ENCODE measurements at places on chromosomes 1 and 21. TPM values are rescaled to one million over a fixed set of nuclear protein-coding genes. Genes with fewer than 3 reads are reported as not detected.

DNA sequence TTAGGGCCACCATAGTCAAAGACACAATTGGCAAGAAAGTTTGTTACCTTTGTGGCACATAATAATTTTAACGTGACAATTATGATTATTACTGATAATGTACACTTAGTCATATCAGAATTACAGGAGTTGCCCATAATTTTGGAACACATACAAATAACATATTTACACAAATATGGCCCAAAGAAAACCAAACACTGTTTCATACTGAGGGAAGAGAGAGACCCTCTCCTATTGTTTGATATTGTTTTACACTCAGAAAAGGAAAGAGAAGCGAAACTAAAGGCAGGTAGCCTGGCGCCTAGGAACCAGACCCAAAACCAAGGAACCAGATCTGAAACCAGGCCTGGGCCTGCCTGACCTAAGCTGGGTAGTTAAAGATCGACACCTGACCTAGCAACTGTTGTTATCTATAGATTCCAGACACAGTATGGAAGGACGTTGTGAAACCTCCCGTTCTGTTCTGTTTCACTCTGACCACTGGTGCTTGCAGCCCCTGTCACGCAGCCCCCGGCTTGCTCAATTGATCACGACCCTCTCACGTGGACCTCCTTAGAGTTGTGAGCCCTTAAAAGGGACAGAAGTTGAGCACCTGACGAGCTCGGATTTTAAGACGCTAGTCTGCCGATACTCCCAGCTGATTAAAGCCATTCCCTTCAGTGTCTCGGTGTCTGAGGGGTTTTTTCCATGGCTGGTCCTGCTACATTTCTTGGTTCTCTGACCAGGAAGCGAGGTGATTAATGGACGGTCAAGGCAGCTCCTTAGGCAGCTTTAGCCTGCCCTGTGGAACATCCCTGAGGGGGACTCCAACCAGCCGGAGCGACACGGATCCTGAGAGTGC, 27.9 kb downstream of the C1orf115 start:
- no peak for DNase-seq

GRCh38 chr1:27785781-27786455, 12.9 kb downstream of the STX12 start:
- no peak for DNase-seq

DNA sequence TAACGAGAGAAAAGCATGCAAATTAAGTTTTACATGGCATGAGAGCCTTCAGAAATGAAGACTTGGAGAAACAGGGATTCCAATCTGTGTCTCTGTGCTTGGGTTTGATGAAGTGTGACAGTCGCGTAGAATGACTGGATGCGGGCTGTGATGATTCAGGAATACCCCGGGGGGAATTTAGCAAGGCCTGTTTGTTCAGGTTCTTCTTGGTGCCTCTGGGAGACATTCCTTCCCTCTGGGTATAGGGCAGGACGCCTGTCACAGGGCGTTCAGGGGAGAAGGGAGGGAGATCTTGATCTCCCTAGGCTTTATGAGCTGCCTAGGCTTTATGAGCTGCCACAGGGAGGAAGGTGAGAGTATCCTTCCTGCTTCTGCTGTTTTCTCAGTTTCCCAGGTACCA, 36.6 kb downstream of the DOP1B start:
- DNase-seq = no peak

DNA sequence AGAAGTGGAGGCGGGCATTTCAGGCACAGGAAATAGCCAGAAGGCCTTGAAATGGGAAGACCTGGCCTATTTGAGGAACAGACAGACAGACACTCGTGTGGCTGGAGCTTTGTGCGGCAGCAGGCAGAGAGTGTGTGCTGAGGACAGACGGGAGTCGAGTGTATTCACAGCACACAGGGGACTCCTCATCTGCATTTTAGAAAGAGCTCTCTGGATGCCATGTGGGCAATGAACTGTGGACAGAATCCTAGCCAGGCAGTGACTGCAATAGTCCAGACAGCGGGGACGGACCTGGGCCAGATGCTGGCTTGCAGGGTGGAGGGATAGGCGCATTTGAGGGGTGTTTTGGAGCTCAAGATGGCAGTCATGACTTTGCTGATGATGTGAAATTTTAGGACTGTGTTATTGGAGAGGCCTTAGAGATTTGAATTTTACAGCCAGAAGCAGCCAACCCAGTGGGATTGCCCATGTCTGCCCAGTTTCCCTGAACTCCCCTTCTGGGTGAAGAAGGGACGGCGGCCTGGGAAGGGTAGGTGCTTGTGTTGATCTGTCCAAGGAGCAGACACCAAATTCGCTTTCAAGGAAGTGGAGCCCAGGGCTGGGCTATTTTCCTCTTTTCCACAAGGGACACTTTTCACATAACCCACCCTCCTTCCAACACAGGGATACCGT, 43.7 kb downstream of the CHAF1B start:
- DNase-seq = no peak

- no peak for DNase-seq
Measured at GRCh38 chr1:15885269-15885668, 37.8 kb downstream of the SPEN start.

- no peak for DNase-seq
Measured at GRCh38 chr1:11788549-11789053, 17.2 kb downstream of the MTHFR start.

DNA sequence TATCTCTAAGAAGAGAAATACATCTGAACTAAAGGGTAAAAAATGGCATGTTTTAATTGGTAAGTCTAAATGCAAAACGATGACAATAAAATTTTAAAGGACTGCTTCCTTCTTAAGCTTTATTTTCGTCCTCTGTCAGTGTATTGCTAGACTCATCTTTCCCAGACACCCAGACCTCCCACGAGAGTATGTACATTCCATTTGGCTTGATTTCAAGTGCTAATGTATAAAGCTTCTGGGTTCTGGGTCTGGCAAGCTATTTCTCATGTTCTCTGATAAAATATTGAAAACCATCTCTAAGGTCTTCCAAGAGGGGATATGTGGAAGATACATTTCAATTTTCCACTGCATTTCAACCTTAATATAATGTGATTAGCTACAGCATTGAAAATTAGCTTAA, 24.6 kb upstream of the SLC2A1 start:
- DNase-seq = no peak

DNA sequence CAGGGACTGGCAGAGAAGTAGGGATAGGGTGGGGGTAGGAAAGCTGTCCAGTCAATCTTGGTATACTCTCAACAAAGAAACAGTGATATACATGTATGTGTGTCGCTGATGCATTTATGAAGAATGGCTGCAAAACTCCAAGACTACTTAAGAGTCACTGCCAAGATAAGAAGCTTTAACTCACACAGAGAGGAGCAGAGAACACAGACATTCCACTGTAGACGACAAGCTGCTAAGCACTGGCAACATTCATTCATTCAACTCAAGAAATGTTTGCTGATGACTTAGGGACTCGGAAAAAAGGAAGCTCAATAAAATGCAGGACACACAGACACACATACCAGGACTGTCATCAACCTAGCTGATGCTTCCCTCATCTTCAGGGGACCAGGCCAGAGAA, 5.5 kb downstream of the CTNNBIP1 start:
- DNase-seq = no peak

GRCh38 chr1:99146129-99146848, 118.0 kb upstream of the PLPPR4 start:
- DNase-seq = no peak

- DNase-seq = no peak
Measured at GRCh38 chr1:242745079-242745478, 220.6 kb upstream of the PLD5 start.

- DNase-seq = no peak
Measured at GRCh38 chr1:208009706-208010444, 99.0 kb upstream of the CD34 start.

DNA sequence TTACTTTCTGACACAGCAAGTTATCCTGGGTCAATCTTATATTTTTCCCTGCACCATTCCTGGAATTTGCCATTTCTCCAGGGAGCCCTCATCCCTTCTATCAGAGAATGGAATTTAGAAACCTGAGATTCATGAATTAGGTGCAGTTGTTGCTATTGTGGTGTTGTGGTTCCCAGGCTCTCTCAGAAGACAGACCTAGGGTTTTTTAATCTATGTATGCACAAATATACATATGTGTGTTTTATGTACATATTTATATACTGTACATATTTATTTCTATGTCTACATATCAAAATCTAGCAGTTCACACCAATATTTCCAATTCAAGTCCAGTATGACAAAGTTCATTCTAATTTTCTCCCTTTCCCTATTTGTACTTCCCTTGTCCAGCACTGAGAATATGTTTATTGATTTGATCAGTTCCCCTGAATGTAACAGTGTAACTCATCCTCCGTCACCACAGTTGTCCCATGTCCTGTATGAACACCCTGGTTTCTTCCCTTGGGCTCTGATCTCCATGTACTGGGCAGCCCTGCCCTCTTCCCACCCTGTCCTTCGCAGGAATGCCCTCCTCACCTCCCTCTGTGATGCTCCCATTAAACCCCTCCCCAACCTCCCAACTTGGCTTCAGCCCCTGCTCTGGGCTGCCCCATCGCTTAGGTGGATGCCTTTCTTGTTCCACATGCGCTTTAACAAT, 145.5 kb downstream of the VPS13D start:
- no peak for DNase-seq

GRCh38 chr21:45252448-45252925, 35.2 kb downstream of the POFUT2 start:
- DNase-seq = no peak

NBPF6 gene
- not detected for total RNA-seq

C1orf74 gene
- total RNA-seq = 0.83 TPM

LRRC71 gene
- 1.1 TPM for total RNA-seq

LIN28A gene
- not detected for total RNA-seq

TNFRSF9 gene
- not detected for total RNA-seq

ATP6V1G3 gene
- not detected for total RNA-seq

Measured in ovary (tissue), 10 donors.